ENCODE measurements at places on chromosomes 2 and 18. TPM values are rescaled to one million over a fixed set of nuclear protein-coding genes. Genes with fewer than 3 reads are reported as not detected.

HOXD13 gene
- total RNA-seq: not detected

PID1 gene
- total RNA-seq: 48.2 TPM

GRCh38 chr2:41622301-41622700 is 425.5 kb upstream of the PKDCC start:
- H3K27me3 ChIP-seq: no peaks in the 10 kb centered on the region
- DNase-seq: no peak
- no peaks in the 10 kb centered on the region for H3K36me3 ChIP-seq
- no peak overlapping the region for H3K27ac ChIP-seq
- no peak overlapping the region for H3K4me3 ChIP-seq

DNA sequence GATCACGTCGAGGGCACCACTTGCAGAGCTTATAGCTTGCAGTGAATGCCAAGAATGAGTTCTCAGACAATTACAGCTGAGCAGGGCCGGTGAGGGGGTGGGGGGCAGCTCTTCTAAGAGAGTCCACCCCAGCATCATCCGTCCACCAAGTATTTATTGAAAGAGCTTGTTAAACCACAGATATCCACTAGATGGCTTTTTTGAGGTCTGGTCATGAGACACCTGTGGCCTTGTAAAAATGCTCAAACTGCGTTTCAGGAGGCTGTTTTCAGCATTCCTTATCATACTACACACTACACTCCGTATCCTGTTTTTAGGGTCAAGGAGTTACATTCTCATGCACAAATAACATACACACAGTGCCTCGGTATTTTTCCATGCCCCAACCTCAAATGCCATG is 51.5 kb downstream of the DNAJC10 start:
- H3K27me3 ChIP-seq: no peaks in the 10 kb centered on the region
- H3K4me3 ChIP-seq: no peak overlapping the region
- DNase-seq: no peak
- H3K36me3 ChIP-seq: peaks cover 32% of the 10 kb centered on the region

ANKRD36B gene
- 17.2 TPM for total RNA-seq

DNA sequence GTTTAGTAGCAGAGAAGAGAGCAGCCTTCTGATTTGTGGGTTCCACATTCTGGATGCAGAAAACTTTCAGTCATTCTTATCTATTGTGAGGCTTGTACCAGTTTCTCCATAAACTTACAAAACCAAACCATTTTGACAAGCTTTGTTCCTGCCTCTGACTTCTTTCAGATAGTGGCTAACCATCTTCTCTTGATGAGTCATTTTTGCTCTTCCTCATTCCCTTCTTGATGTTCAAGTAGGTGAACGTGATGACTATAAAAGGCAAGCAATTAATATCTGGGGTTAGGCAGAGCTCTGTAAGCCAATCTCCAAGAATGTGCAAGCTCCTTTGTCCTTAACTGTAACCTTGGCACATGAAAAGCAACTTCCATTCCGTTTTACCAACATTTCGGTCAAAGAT is 2083.1 kb upstream of the PIK3C3 start:
- no peaks in the 10 kb centered on the region for H3K36me3 ChIP-seq
- H3K27ac ChIP-seq: no peak overlapping the region
- no peak overlapping the region for H3K4me3 ChIP-seq
- DNase-seq: no peak
- H3K27me3 ChIP-seq: no peaks in the 10 kb centered on the region
- H3K4me1 ChIP-seq: no peaks in the 10 kb centered on the region

- no peak overlapping the region for H3K4me3 ChIP-seq
- no peak for DNase-seq
- no peaks in the 10 kb centered on the region for H3K27me3 ChIP-seq
- H3K36me3 ChIP-seq: no peaks in the 10 kb centered on the region
- H3K27ac ChIP-seq: no peak overlapping the region
Observed at GRCh38 chr2:195488567-195488966, 168.5 kb upstream of the SLC39A10 start.

DNA sequence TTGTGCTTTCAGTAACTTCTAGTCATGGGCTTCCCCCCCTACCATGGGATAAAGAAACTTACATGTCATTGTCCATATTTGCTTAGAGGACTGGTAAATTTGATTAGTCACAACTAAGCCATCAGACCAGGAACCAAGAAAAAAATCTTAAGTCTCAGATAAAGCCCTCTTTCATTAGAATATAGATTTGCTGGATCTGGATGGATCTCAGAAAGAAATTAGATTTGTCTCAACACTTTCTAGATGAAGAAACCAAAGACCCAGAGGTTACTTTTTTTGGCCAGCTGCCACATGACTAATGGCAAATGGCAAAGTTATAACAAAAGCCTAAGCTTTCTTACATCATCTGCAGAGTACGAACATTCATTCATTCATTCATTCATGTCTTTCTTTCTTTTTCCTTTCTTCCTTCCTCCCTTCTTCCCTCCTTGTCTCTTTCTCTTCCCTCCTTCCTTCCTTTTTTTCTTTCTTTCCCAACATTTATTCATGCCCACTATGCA is 60.2 kb downstream of the CDCA7 start:
- H3K36me3 ChIP-seq: no peaks in the 10 kb centered on the region
- no peak overlapping the region for H3K4me3 ChIP-seq
- H3K27me3 ChIP-seq: no peaks in the 10 kb centered on the region
- H3K27ac ChIP-seq: no peak overlapping the region
- DNase-seq: no peak

DNA sequence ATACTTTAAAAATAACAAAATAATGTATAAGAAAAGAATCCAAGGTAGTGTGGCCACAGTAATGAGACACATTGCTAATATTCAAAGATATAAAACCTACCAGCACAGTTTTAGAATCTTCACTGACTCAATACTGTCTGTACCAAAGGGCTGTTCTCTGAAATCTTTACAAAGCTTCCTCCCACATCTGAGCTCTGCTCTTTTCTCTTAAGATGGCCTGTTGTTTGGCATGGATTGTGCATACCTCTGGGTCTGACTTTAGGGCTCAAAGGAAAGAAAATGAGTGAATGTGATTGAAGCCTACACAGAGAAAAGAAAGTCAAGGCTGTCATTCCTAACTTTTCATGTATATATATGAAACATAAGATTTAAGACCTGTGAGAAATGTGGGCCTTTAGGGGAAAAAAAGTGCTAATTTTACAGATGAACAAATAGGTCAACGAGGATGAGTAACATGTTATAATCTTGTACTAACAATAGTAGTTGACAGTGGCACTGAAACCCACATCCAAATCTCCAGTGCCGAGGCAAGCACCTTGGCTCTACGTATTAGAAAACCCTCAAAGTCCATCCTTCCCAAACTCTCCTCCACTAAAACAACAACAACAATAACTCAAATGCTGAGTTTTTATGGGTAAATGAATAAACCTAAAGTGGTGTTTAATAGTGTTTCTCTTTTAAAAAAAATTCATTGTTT is 114.2 kb downstream of the ZNF521 start:
- H3K36me3 ChIP-seq: no peaks in the 10 kb centered on the region
- H3K27me3 ChIP-seq: no peaks in the 10 kb centered on the region
- H3K27ac ChIP-seq: no peak overlapping the region
- no peak overlapping the region for H3K4me3 ChIP-seq
- peaks cover 4% of the 10 kb centered on the region for H3K4me1 ChIP-seq

Measured in esophagus muscularis mucosa (tissue), 4 donors.